ENCODE measurements at places on chromosomes 7 and 10.

DNA sequence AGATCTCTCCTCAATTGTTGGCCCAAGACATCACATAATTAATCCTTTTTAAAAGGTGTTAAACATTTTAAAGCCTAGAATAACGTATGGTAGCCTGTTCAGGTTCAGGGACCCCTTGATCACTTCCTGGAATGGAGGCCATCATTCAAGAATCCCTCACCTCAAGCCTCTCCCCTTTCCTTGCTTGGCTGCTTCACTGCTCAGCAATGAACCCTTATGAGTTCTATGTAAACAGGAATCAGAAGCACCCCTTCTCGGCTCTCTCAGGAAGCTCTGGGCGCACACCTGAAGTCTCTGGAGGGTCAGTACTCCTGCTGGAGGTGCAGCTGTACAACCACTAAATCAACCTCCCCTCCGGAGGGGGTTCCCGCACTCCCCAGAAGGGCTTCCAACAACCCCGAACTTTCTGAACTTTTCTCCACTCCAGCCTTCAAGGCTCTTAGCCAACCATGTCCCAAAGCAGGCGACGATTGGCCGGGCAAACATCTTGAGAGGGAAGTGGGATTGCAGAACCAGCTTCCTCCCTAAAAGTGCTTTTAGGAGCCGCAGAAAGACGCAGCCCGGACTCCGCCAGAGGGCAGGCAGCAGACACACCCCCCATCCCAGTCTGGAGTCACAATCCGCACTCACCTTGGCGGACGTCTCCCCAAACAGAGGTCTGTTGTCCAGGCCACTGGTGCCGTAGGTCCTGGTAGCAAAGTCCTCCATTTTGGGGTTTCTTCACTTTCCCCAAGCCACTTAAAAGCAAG lies 562 bp downstream of the TMEM243 start:
- no peak for DNase-seq

- DNase-seq = no peak
These were observed 155.4 kb downstream of the TWIST1 start for GRCh38 chr7:18962031-18962430.

DNA sequence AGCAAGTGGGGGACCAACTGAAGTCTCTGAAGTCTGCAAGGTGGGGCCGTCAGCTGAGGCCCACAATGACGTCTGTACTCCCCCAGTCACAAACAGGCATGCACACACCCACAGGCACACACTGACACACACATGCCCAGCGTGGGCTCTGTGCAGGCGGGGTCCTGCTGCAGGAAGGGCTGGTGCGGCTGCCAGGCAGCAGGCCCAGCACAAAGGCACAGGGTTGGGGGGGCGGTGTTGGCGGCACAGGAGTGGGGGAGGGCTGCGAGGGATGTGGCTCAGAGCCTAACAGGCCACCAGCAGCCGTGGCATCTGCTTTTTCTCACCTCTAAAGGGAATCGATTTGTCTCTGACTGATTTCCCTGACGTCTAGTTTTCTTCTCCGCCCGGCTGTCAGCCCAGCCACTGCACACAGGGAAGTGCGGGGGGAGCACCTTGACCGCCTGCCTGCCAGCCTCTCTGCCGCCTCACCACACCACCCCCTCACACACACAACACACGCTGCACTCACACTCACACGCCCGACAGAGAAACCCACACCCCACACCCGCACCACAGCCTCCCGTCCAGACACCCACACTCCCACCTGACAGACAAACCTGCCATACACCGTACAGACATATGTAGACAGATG lies 43.5 kb upstream of the ZMIZ1 start:
- no peak for DNase-seq

DNA sequence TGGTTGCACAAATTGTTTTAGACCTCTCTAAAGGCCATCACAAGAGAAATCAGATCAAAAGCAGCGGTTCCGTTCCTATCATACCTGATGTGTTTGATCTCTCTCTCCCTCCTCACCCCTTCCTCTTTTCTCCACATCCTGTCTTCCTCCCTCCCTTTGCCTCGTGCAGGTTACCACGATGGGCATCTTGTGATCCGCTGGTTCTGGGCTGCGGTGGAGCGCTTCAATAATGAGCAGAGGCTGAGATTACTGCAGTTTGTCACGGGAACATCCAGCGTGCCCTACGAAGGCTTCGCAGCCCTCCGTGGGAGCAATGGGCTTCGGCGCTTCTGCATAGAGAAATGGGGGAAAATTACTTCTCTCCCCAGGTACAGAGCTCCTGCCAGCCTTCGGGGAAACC lies 28.5 kb upstream of the STK17A start:
- DNase-seq = no peak

GRCh38 chr7:25122373-25122772 lies 2.7 kb downstream of the CYCS start:
- DNase-seq = no peak

- no peak for DNase-seq
These were observed 111.2 kb downstream of the EEPD1 start for GRCh38 chr7:36264123-36264801.

DNA sequence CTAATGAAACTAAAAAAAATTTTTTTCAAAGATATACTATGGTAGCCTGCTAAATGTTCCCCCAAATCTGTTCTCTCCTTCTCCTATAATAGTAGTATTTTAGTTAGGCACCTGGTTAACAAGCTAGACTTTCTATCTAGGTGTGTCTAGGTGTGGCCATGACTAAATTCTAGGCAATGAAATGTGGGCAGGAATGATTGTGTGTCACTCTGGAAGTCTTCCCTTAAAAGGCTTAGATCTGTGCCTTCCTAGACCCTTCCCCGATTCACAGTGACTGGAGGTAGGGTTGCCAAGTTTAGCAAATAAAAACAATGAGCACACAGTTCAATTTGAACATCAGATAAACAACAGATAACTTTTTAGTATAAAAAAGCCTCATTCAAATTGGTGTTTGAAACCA lies 8.3 kb upstream of the ARHGAP21 start:
- no peak for DNase-seq

DNA sequence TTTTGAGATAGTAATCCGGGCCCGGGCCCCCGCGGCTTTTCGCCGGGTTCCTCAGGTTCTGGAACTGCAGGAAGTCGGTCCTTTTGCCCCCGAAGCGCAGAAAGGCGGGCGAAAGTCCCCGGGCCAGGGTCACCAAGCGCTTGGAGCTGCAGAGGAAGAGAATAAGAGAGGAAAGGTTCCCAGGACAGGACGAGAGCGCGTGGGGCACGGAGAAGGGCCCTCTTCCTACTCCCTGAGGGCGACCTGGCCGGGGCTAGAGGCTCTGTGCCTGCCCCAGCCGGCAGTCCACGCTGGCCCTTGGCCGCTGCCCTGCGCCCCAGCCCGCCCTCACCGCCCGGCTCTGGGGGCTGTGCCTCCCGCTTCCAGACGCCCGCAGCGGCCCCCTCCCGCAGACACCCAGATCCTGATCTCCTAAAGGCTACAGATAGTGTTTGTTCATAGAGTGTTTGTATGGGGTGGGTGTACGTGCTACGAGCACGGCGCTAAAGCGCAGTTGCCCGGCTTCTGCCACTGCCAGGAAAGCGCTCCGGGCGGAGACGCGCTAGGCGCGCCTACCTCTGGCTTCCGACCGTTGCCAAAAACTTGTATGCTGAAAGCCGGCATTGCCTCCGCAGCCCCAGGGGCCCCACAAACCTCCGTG lies 3.2 kb downstream of the HPSE2 start:
- DNase-seq = no peak

GRCh38 chr10:131961777-131962662 lies 19.7 kb downstream of the BNIP3 start:
- no peak for DNase-seq

DNA sequence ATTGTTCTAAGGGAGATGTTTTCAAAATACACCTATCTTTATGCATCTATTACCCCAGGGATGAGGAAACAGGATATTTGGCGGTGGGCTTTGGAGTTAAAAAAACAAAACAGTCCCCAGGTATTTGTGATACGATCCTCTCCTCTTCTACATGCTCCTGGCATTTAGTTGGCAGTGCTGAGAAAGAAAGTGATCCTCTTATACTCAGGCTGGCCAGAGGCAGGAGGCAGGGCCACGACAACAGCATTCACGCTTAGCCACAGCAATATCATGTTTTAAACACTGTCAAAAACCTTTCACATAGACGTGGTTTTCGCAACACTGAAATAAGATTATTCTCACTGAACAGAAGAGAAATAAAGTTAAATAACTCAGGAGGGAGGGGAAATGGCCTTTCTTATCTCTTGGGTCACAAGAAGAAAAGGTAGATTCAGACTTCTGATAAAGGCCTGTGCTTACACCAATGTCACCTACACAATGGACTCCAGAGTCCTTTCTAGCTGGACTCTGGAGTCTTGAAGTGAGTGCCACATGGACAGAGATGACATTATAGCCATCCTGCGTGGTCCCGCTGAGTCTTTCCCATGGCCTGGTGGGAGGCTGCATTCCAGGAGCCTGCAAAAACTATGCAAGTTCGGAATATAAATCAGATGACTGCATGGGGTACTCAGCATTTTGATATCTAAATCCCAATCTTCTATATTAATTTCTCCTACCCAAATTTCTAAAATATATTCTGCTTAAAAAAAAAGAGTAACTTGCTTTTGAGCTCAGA lies 88.7 kb downstream of the PIP4K2A start:
- DNase-seq = no peak

GRCh38 chr10:122161795-122162194 lies 109.3 kb upstream of the BTBD16 start:
- DNase-seq = no peak

- no peak for DNase-seq
These were observed 82.1 kb downstream of the TRIM24 start for GRCh38 chr7:138542183-138542582.

DNA sequence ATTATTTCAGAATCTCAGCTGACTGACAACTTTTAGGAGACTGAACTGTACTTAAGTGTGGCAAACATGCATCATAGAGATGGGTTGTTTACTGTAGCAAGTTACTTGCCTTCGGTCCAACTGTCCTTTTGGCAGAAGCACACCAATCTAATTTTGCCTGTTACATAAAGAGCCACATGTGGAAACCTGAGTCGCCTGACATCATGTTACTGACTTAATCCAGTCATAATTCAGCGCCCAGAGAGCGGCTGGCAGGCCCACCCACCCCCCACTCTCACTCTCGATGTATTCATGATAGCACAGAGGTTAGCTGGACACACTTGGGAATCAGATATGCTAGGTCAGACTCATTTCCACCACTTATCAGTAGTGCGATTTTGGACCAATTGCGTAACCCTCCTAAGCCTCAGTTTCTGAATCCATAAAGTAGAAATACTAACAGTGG lies 57.3 kb upstream of the CAPZA2 start:
- DNase-seq = no peak
